ENCODE measurements at places on chromosomes 5 and 9.

DNA sequence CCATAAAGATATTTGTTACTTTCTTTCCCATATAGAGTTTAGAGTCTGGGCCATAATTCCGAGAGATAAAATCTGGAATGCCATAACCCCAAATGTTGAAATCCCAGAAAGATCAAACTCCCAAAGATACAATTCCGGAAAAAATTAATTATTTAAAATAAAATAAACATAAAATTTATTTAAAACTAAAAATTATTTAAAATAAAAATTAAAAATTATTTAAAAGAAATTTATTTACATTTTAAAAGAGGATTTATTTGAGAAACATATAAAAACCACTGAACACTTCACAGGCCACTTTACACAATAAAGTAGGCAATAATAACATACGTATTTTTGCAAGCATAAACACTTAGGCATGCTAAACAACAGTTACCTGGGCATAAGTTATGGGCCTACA is 57.9 kb downstream of the SHC3 start:
- DNase-seq: no peak

GRCh38 chr5:125311743-125312142 is 565.3 kb upstream of the ZNF608 start:
- peak; percentile 31 for DNase-seq

- DNase-seq: no peak
Measured at GRCh38 chr5:116388564-116389258, 185.9 kb downstream of the SEMA6A start.

DNA sequence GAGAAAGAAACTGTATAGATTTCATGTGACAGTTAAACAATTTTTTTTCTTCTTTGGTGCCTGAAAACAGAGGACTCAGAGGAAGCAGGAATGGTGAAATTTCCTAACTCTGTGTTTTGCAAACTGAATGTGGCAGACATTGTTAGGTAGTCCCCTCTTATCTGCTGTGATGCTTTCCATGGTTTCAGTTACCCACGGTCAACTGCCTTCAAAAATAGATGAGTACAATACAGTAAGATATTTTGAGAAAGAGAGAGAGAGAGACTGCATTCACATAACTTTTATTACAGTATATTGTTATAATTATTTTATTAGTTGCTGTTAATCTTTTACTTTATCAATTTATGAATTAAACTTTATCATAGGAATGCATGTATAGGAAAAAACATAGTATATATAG is 627.2 kb downstream of the CCDC171 start:
- no peak for DNase-seq

- DNase-seq: peak; percentile 47
Measured at GRCh38 chr5:37738057-37738691, 101.7 kb downstream of the GDNF start.

DNA sequence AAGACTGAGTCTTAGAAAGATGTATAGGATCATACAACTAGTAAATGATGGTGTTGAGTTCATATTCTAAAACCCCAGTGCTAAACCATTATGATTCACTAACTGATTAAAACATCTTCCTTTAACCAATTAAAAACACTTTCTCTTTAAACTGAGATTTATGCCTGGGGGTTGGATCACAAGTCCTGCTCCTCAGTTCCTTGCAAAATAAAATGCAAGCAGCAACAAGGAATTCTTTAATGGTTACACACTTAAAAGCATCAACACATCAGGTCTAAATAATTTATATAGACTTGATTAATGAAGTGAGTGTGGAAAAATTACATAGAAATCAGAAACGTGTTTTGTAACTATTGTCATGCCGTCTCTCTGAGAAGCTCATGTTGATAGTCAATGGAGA is 189.2 kb downstream of the TARS1 start:
- no peak for DNase-seq

- peak; percentile 60 for DNase-seq
Measured at GRCh38 chr9:33106827-33107621, 30.6 kb upstream of the SMU1 start.

- DNase-seq: no peak
Measured at GRCh38 chr9:98995971-98996504, 52.3 kb downstream of the COL15A1 start.

- no peak for DNase-seq
Measured at GRCh38 chr5:170357955-170358444, 31.2 kb downstream of the KCNMB1 start.

DNA sequence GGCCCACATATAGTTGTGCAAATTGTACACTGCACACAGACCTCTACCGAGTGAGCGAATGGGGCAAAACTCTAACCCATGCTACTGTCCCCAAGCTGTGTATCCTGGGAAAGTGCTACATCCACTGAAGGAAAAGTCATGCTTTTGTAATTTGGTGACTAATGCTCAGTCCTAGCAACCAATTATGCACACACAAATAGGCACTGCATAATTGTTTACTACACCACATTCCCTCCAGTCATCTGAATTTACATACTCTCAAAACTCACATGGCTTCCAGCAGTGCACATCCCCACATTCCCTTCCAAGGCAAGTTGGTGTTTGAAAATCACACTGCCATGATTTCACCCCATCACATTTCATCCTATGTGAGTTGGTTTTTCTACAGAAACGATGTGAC is 125.9 kb upstream of the OSMR start:
- DNase-seq: peak; percentile 80

DNA sequence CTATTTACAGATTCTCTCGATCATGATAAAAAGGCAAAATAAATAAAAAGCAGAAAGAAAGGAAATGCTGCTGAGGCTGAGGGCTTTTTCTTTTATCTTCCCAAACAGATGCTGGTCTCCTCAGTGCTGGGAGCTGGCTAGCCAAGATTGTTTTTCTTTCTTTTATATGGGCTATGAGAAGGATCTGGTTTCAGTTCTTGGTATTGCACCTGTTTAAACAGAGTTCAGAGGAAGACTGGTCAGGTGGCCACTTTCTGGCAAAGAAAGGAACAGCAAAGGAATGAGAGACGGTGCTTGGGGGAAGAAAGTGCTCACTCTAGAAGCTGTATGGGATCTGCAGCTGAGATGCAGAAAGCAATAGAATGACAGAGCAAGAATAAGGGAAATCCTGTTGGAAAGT is 88.9 kb downstream of the SLF1 start:
- no peak for DNase-seq

DNA sequence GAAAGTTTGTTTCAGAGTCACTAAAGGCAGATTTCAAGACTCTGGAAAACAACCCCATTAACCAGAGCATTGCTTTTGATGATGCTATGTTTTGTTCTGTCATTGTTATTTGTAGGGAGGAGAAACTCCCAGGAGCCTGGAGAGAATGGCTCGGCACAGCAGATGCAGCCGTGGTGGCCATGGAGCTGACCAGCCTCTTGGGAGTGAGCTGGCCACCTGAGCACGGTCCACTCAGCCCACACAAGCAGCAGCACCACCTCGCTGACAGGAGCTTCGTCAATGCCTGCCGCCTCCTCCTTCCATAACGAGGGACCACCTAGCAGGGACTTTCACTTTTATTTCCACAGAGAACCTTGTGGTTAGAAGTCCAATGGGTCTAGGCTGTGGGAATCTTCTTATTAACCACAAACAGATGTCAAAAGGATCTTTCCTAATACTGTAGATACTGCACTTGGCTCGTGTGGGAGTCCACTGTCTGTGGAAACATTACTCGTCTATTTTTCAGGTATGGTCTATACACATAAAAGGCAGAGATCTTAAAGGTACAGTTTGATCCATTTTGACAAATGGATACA is 21.0 kb upstream of the SMIM32 start:
- DNase-seq: no peak

GRCh38 chr5:143671674-143672569 is 140.0 kb upstream of the HMHB1 start:
- DNase-seq: no peak

DNA sequence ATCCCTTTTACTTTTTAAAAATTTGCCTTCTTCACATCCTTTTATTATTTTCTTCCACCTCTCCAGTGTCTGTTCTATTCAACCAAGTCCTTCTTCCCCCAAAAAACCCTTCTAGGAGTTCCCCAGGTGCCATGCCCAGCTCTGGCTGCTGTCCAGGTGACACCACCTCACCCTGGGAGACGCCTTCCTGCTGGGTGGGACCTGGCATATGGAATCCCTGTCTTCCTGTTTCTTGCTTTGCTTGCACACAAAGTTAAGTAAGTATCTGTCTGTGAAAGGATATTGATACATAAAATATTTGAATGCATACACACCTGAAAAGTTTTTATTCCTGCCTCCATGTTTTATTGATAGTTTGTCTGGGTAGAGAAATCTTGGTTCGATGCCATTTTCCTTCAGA is 23.1 kb upstream of the MED10 start:
- no peak for DNase-seq

GRCh38 chr5:115336201-115336720 is 39.8 kb upstream of the CCDC112 start:
- DNase-seq: no peak

DNA sequence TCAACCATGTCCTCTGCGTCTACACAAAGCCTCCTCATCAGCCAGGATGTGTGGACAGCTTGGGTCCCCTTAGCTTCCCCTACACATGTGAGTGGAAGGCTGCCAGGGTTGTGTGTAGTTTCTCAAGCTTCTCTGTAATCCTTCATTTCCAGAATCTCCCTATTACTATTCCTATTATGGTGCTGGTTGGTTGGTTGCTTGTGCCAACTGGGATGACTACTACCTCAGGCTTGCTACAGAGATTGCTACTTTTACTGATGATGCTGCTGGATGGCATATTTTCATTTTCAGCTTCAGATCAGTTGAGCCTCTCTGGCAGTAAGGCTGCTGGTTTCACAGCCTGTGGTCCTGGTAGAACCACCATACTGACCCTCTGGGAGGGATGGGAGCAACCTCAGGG is 39.9 kb downstream of the ATG10 start:
- DNase-seq: peak; percentile 36

DNA sequence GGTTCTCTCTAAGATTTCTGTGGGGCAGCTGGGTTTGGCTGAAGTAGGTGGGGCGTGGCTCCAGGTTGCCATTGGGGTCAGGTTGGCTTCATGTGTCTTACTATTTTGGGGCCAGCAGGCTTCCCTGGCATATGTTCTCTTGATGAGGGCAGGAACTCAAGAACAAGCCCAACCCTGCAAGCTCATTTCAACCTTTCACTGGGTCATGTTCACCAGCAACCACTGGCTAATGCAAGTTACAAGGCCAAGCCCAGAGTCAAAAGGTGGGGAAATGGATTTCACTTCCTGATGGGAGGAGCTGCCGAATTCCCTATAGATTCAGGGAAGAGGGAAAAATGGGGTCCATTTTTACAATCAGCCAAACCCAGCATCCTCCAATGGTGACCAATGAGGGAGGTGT is 34.0 kb upstream of the HAND1 start:
- DNase-seq: no peak

DNA sequence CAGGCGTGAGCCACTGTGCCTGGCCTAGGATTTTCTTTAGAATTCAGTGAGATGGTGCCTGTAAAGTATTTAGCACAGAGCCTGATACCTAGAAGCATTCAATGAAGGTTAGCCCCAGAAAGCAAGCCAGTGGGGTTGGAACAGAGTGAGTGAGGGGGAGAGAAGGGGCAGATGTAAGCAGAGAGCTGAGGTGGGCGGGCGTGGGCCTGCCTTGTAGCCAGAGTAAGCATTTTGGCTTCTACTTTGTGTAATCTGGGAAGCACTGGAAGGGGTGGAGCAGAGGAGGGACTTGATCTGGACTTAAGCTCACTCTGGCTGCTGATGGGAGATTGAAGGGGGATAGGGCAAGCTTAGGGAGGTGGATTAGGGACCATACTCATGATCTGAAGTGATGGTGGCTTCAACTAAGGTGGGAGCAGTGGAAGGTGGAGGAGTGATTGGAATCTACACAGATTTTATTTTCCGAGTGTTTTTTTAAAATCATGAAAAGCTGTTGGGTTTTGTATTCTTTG is 2.6 kb downstream of the EXOSC2 start:
- DNase-seq: no peak

- DNase-seq: no peak
Measured at GRCh38 chr9:136596630-136597031, 50.8 kb upstream of the NOTCH1 start.

DNA sequence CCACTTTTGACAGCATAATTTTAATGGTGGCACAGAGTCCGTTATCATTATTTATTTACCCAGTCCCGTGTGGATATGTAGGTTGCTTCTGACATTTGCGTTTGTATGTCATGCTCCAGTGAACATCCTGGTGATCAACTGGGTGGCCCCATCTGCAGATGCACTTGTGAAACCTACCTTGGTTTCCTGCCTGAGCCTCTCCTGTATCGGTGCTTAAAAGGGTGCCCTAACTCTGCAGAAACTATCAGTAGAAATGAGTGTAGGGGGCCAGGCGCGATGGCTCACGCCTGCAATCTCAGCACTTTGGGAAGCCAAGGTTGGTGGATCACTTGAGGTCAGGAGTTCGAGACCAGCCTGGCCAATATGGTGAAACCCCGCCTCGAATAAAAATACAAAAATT is 92.1 kb upstream of the IER5L start:
- no peak for DNase-seq

- DNase-seq: no peak
Measured at GRCh38 chr5:91229031-91229727, 153.9 kb downstream of the ARRDC3 start.

- no peak for DNase-seq
Measured at GRCh38 chr9:106883030-106883429, 20.1 kb downstream of the ZNF462 start.

- DNase-seq: no peak
Measured at GRCh38 chr5:38417658-38418017, 138.8 kb downstream of the LIFR start.

DNA sequence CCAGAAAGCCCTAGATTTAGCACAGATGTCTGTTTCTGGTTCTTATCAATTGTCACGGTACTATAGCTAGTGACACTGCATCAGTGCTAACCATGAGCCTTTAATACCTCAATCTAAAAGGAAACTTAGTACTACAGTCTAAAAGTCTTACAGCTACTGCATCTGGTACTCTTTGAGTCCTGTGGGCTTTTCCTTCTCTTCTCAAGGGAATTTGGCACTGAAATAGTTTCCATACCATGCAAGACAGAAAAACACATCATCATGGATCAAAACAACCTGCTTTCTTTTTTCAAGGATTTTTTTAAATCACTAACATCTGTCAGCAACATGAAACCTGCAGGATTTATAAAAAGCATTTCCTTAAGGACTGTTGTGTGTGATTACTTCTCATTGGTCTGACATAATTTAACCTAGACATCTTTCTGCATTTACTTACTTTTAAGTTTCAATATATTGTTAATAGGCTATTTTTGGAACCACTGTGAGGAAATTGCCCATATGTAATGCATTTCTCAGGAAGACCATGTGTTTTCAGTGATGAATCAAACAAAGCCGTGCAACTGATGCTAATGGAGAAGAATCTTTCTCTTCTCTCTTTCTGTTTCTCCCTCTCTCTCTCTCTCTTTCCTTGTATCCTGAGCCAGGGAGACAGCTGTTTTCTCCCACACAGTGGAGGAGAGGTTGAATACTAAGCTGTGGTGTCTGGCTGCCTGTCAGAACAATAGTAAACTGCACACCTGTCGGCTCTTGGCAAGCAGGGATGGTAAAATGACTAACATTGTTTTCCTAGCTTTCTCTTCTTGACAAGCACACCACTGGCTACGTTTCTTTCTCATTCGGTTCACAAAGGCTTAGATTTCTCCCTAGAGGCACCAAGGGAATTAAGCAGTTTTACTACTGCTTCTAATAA is 273.4 kb downstream of the CSNK1G3 start:
- DNase-seq: no peak

- no peak for DNase-seq
Measured at GRCh38 chr5:10478436-10478835, 36.8 kb downstream of the ROPN1L start.
